ENCODE measurements at places on chromosomes 13 and 19.

DNA sequence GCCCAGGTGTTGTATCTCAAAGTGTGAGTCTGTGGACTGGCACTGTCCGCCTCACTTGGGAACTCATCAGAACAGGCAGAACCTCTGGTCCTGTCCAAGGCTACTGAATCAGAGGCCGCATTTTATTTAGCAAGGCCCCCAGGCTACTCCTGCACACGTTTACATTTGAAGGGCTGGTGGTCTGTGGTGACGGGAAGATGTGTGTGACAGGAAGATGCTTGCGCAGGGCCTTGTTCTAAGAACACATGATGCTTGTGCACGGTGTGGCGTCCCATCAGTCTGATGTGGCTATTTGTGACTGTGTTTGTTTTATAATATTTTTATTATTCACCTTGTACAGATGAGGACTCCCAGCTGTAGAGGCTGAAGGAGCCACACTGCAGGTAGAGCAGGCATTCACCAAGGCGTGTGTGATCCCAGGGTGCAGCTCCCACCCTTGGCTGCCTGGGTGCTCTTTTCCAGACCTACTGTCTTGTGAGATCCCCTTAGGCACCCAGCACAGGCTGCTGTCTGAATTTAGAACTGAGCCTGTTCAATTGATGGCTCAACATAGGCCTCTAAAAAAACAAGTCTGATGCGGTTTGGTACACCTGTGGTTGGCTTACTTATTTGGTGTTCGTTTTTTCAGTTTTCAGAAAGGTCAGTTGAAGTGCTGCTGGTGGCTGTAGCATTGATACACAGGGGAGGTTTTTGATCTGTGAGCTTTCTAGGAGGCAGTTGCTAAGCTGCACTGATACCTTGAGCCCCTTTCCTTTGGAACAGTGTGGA lies 3.1 kb downstream of the SLC25A15 start:
- no peak for DNase-seq

GRCh38 chr13:39054112-39054511 lies 15.9 kb downstream of the NHLRC3 start:
- no peak for DNase-seq

DNA sequence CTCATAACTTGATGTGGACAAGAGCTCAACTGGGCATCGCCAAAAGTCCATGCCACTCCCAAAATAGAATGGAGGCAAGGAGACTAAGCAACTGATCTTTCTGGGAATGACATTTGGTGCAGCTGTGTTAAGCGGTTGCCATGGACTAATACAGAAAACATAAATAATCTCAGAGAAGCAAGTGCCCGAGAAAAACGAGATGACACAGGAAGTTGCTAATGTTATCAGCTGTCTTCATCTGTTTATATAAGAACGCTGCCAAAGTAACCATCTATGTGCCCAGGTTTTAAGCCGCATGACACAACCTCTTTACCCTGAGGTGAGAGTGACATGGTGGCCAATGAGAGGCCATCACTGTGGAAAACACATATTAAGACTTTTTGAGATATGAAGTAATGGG lies 54.9 kb upstream of the SACS start:
- DNase-seq: no peak

GRCh38 chr19:49328741-49329140 lies 3.8 kb upstream of the SLC6A16 start:
- no peak for DNase-seq

GRCh38 chr13:20814224-20814910 lies 40.6 kb upstream of the EEF1AKMT1 start:
- no peak for DNase-seq
